ENCODE measurements at places on chromosomes 2 and 18.
A peak's percentile ranks its signal among the peaks of the same experiment; 100 is the strongest.

DNA sequence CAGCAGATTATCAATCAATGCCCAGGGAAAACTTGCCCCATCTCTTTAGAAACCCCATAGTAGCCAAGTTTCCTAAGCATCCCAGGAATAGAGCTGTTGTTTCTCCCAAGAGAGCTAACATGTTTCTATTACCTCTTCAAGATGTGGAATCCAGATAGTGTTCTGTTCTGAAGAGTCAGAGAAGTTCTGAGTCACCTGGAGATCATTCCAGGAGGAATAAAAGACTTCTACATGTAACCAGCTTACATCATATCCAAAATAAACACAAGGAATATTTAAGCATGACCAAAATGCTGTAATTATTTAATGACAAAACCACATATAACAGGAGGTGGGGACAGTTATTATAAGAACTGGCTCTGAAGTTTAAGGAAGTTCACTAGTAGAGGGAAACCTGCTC is 51.0 kb upstream of the GORASP2 start:
- no peak for DNase-seq

GRCh38 chr2:207128867-207129266 is 36.9 kb downstream of the KLF7 start:
- no peak for DNase-seq

DNA sequence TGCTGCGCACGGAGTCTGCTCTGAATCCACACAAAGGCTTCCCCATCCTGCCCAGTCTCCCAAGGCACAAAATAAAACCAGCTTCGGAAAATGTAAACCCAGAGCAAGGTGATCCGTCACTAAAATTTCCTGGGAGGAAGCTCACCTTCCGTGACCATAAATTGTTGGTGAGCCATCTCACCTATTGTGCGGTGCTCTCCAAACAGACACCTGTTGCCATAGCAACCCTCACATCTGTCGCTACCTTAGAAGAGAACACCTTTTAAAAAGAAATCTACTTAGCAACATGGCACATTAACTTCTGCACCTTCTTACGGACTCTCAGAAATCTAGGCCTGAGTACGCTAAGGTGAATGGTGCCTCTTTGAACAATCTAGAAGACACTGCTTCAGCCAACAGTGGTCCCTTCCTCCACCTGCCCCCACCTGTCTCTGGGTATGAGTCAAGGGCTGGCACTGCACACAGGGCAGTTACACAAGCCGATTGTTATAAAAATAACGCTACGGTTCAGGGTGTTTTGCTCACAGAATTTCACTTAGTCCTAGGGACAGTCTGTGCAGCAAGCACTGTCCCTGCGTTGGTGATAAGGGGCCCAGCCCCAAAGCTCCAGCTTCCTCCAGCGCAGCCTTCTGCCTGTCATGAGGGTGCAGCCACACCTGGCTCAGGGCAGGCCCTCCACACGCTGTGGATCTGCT is 114.9 kb upstream of the ID2 start:
- DNase-seq: no peak

DNA sequence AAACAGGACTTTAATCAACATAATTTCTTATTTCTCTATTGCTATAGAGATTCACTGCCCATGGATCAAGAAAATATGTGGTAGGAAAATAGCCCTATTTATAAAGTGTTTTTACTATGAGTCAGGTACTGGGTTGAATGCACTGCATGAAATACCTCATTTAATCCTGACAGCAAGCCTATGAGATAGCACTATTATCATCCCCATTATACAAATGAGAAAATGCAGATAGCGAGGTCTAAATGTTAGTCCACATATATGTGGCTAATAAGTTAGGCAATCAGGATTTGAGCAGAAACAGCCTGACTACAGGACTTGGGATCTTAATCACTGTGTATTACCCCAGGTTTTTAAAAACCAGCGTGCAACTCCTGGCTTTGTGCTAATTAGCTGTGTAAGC is 8.5 kb upstream of the LYPD1 start:
- DNase-seq: no peak

- DNase-seq: no peak
These were observed 201.2 kb upstream of the CDH20 start for GRCh38 chr18:61132031-61132430.

GRCh38 chr2:42922790-42923579 is 130.6 kb upstream of the HAAO start:
- DNase-seq: no peak

DNA sequence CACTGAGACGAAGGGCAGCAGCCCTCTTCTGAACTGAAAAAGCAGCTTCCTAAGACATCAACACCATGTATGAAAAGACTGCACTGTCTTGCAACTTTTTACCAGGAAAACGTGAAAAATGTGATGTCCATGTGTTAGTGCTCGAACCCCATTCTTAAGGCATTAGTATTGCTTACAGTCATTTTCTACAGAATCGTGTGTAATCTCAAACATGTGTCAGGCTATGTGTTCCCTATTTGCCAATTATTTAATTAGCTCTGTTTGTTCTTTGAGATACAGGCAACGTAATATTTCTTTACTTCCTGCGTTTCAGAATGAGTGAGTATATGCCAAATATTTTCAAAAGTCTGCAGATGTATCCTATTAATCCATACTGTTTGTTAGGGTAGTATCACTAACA is 307.7 kb upstream of the CCDC68 start:
- no peak for DNase-seq

GRCh38 chr2:160139991-160140390 is 60.1 kb downstream of the ITGB6 start:
- no peak for DNase-seq

- DNase-seq: no peak
These were observed 677.5 kb downstream of the NYAP2 start for GRCh38 chr2:226077031-226077430.

GRCh38 chr18:39838831-39839230 is 2116.2 kb upstream of the PIK3C3 start:
- DNase-seq: no peak

DNA sequence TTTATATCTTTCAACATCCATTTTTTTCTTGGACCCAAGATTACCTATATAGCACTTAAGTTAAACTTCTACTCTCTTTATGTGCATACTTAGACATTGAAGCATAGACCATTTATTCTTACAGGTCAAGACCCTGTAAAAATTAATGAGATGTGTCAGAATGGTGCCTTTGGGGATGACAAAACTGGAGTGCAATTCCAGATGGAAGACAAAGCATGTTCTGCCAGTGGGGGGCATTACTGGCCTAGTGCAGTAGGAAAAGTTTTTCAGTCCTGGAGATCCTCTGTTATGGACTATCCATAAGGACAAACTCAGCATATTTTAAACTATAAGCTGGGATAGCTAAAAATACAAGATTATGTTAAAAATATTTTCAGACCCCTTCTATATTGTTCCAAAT is 57.8 kb upstream of the MMADHC start:
- DNase-seq: no peak

DNA sequence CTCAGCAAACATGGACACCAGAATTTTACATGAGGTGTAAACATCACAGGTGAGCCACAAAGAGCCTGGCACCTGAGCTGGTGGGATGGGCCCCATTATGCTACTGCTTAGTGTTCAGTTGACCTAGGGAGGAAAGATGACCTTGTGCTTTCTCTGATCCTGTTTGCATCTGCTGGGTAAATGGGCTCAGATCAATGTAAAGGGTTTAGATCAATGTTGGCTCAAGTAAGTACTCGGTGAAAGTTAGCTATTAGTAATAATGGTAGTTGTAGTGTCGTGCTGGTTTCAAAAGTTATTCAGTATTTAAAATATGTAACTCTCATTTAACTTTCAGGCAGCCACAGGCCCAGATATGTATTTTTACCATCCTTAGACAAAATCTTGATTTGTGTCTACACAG is 19.8 kb downstream of the ABHD3 start:
- no peak for DNase-seq

- DNase-seq: peak; percentile 7
These were observed 404.8 kb downstream of the TXNL1 start for GRCh38 chr18:56233595-56233994.

DNA sequence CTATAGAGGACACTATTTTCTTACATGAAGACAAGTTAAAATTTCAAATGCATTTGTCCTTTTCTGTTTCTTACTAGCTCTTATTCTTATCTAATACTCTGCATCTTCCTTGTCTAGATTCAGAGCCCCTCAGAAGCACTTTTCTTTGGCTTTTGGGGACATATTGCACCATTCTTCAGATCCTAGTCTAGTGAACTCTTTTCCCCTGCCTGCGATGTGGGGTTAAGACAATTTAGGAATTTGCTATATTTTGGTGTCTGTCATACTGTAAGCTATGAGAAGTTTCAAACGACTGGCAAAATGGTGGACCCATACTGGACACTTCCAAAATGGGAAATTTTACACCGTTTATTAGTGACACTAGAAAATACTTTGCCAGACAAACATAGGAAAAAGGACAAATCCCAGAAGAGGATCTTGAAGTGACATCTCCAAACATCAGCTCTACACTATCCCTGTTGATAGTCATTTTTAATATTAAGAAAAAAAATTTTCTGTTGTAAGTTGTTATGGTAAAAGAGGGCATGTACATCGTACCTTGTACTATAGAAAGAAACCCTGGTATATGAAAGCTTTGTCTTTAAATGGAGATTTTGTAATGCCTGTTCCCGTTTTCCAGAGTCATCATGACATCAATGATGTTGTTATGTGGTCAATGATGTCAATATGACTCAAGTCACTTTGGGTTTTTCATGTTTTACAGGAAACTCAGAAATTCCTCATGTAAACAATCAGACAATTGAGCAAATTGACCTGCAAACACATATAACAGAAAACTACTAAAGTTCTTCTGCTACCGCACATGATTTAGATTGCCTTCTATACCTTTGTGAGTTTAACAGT is 4.4 kb upstream of the KYNU start:
- DNase-seq: peak; percentile 30

- no peak for DNase-seq
These were observed 34.7 kb upstream of the ADAM23 start for GRCh38 chr2:206408323-206409320.

DNA sequence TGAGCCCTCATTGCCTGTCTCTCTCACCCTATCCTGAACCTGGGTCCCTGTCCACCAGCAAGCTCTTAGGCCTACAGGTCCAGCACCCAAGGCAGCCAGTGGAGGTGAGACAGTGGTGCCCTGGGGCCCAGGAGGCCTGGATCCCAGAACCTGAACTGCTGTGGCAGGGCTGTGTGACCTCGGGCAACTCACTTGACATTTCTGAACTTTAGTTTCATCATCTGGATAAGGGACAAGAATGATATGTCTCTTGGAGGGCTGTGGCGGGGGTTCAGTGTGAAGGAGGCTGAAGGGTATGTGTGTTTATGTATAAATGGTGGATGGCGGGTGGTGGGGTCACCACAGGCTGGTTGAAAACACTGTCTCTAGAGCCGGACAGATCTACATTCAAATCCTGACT is 10.9 kb downstream of the CIB4 start:
- no peak for DNase-seq

DNA sequence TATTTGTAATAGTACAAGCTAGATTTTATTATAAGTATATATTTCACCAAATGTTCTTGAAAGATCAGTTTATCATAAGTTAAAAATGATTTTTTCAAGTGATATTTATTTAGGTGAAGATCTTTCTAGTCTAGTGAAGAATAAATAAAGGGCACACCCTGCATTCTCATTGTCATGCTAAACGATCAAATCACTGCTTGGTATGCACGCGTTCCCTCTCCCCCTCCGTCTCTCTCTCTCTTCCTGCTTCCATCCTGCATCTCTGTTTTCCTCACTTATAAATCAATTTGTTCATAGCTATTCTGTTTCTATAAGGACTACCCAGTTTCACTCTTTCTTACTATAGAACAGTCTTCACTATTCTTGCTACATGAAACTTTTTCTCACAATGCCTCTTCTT is 1067.4 kb downstream of the LRP1B start:
- DNase-seq: no peak

DNA sequence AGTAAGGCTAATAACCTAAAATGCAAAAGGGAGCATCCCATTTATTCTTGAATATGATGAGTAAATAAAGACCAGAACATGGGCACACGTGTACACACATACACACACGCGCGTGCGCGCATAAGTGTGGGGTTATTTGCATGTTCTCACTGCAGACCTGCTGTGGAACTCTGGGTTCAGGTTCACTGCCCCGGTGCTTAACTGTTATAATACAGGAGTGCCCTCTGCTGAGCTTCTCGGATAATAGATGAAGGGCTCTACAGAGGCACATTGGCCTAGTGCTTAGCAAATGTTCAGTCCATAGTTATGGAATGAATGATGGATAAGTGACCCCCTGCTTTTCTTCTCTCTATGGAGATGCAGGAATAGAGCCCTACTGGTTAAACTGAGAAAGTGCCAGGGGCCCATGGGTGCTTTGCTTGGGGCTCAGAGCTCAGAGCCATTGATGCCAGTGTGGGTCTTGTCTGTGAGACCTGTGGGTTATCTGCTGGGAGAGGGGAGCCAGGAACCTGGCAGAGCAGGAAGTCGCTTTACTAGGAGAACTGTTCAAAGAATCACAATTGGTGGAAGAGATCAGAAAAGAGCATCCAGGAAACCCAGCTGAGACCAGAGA is 3.6 kb upstream of the ARL4C start:
- DNase-seq: no peak

DNA sequence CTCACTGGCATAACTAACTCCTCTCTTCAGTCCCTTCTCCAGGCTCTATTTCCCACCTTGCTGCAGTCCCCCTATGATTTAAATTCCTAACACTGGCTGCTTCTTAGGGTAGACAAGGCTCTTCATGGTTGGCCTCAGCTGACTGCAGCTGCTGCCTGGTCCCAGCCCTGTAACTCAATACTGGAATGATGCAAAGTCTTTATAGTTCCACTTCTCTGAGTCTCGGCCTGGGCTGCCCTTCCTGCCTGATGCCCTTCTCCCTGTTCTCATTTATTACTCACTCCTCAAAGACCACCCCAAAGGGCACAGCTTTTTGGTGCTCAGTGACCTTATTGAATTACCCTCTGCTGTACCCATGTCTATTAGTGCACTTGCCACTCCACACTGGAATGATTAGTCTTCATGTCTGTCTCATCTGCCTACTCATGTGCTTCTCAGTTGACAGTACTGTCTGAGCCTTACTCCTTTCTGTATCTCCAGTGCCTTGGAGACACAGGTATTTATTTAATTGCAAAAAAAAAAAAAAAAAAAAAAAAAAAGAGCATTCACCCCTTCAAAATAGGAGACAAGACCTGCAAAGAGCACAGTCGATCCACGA is 199.4 kb upstream of the REV1 start:
- DNase-seq: no peak

DNA sequence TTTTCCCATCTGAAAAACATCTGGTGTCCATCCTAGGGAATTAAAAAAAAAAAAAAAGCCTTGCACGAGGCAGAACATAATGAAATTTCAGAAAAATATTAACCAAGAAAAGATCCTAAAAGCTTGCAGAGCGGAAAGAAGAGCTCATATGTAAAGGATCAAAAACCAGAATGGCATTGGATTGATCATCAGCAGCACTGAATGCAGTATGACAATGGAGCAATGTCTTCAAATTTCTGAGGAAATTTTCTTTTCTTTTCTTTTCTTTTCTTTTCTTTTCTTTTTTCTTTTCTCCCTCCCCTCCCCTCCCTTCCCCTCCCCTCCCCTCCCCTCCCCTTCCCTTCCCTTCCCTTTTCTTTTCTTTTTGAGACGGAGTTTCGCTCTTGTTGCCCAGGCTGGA is 21.3 kb upstream of the FAM117B start:
- DNase-seq: no peak

Data from brain pericyte (primary cell).